ENCODE measurements at places on chromosomes 6 and 20.

DNA sequence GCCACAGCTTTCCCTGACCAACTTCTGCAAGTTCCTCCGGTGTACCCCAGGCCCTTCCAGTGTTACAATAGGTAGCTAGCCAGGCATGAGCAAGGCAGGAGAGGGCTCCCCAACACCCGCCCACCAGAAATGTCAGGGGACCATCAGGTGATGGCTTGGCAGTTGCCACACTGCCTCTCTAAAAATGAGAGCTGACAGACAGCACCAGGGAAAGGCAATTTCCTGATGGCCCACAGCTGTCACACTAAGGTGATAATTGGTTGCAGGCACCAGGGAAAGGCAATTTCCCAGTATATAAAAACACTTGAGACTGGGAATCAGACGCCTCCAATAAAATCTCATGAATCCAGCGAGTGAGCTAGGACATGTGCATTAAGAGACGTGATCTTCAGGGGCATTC, 49.9 kb downstream of the PXDC1 start:
- DNase-seq, result no peak

DNA sequence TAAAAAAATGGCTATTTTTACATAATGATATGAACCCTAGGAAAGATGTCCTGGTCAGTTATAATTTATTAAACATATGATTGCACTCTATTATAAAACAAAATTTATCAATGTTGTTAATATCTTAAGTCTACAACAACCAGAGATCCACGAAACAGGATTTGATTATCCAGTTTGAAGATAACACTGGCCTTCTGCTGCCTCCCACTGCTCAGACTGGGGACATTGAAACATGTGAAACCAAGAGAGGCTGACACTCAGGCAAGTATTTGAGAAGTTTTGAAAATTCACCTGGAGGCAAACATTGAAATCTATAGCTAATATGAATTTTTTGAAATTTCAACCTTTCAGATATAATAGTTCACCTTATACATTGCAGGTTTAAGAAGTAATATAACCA, 219.3 kb upstream of the HSF2 start:
- no peak for DNase-seq

DNA sequence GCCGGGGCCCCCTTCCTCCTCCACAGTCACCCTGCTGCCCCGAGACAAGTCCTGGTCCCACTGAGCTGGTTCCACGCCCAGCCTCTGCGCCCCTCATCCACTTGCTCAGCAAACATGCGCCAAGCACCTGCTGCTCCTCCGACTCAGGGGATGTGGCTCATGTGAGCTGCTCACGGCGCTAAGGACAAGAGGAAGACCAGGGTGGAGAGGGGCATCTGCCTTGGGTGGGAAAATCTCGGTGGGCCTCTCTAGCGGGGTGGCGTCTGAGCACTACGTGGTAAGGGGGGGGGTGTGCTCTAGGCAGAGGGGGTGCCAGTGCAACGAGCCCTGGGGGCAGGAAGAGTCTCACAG, 4.5 kb downstream of the LAMA5 start:
- DNase-seq, result no peak

- DNase-seq, result no peak
Measured at GRCh38 chr20:38196592-38196991, 31.5 kb upstream of the TGM2 start.

DNA sequence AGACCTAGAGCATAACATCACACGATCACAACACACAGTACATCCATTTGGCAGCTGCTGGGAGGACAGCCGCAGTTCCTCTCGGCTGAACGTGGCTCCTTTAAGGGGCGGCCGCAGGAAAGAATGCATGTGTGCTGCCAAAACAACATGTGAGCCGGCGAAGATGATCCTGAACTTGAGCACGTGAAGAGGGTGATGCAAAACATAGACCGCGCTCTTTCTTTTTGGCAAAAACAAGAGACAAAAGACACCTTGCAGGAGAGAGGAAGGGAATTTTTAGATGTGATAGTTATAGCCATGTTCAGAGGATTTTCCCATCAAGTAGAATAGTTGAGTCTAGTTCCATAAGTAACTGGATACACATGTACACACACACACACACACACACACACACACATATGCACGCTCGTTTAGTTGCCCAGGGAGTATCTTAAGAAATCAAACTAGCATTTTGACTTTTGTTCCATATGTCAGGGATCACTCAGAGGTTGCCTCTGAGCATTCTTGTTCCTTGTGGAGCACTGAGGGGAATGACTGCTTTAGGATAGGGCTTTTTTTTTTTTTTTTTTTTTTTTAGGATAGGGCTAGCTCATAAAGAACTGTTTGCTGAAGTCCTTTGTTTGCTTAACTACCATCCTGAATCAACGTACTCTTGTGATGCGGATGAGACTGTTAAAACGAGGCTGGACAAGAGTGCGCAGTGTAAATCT, 21.7 kb upstream of the RANBP9 start:
- no peak for DNase-seq

DNA sequence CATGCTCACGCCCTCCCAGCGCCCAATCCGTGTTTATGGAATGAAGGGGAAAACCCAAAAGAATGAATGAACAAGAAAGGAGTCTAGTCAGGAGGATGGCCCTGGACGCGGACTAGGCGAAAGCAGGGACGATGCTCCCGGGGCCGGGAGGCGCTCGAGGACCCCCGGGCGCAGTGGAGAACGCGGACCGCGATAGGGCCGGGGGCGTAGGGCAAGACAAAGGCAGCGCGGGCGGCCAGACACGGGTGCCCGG, 758 bp downstream of the GCLC start:
- no peak for DNase-seq

- DNase-seq, result peak; percentile 47
Measured at GRCh38 chr6:42742116-42742894, 3.6 kb downstream of the TBCC start.

- no peak for DNase-seq
Measured at GRCh38 chr6:90123831-90124230, 172.8 kb downstream of the BACH2 start.

GRCh38 chr6:169626649-169627048, 75.2 kb downstream of the WDR27 start:
- DNase-seq, result no peak

- DNase-seq, result no peak
Measured at GRCh38 chr20:63709149-63709527, 1.3 kb downstream of the ZGPAT start.

DNA sequence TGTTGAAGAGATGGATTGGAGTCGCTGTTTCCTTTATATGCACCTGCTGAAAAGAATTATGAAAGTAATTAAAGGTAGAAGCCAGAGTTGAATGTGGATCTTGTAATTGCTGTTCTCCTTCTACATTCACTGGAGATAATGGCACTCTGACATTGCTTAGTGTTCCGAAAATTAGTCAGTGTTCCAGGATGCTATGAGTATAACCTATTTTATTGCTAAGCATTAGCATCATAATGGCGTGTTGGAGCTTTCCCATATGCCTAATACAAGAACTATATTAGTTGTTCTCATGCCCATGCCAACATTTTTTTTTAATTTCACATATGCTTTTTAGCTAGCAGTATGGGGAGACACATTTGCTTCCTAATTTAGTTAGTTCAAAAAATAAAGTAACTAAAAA, 236.4 kb downstream of the ARHGAP18 start:
- DNase-seq, result no peak

DNA sequence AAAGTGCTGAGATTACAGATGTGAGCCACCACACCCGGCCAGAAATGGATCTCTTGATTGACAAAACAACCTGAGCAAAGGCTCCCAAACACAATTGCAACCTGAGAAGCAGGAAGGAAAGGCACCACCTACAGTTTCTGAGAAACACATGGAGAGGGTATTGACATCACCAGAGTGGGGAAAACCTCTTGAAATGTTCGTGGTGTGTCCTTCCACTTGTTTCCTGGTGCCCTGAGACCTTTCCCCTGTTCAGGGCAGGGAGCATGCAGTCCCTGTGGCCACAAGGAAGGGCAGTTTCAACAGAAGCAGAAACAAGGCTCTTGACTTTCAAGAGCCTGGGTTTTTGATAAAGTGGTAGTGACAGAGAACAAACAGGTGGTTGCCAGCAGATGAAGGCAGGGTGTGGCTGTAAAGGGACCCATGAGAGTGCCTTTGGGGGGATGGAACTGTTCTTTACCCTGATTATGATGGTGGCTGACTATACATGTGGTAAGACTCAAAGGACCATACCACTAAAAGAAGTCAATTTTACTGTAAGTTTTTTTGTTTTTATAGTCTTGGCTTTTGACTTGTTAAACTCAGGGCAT, 3.2 kb upstream of the BPIFA1 start:
- no peak for DNase-seq

- DNase-seq, result peak; percentile 2
Measured at GRCh38 chr6:19535351-19535750, 301.8 kb upstream of the ID4 start.

- peak; percentile 22 for DNase-seq
Measured at GRCh38 chr6:127118298-127119101, at the start of gene RSPO3. RSPO3 (plus strand) TSS chr6:127118671; CDS start chr6:127119193, 522 bp downstream.

DNA sequence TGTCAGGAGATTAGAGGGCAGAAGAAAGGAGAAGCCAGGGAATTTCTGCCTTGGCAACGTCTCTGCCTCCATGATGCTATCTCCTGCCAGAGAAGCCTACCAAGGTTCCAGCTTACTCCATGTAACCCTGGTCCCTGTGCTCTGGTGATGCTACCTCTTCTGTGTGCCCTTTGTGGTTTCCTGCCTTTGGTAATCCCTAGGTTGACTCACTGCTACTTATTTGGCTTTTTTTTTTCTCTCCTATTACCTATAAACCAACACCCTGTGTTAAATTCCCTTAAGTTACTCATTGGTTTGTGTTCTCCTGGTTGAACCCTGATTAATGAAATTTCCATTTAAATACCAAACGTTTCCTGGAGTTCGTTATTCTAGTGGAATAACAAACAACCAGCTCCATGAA, 527.8 kb upstream of the FLRT3 start:
- DNase-seq, result no peak

- DNase-seq, result peak; percentile 42
Measured at GRCh38 chr6:99467509-99468106, 42.5 kb upstream of the PNISR start.

- DNase-seq, result no peak
Measured at GRCh38 chr6:116761779-116762178, 3.7 kb downstream of the FAM162B start.

DNA sequence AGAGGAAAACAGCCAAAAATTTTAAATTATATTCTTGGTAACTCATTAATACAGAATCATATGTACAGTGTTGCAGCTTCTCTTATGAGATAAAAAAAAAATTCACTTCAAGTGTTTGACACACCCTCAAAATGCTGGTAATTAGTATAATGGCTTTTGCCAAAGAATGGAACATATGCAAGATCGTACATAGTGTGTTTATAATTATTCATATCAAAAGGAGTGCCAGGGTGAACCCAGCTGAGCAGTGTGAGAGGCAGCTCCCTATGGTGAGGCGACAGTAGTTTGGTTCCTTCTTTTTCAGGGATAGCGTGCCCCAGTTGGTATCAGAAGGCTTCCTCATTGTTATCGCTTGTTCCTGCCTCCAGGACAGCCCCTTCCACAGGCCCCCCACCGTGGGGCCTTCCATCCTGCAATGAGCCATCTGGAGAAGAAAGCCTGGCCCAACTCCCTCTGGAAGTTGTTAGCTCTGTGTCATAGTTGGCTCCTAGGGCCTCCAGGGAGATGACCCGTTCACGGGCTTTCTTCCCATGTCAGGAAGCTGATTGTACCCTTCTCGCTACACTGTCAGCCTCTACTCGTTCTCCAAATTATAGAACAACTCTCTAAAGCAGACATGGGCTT, 150.7 kb downstream of the FRK start:
- DNase-seq, result no peak
